ENCODE measurements at places on chromosomes 1 and 21.

GRCh38 chr1:100290291-100290690 lies 24.3 kb downstream of the RTCA start:
- no peak for DNase-seq

GRCh38 chr1:224733027-224733911 lies 117.2 kb downstream of the CNIH3 start:
- no peak for DNase-seq

- DNase-seq: no peak
Observed at GRCh38 chr1:68049941-68050878, at the start of gene DIRAS3. Gene DIRAS3, minus strand, starts transcription at chr1:68050627. Its CDS starts 3,330 bp downstream, at chr1:68047297.

- DNase-seq: no peak
Observed at GRCh38 chr1:163981500-163982030, 577.4 kb upstream of the PBX1 start.

DNA sequence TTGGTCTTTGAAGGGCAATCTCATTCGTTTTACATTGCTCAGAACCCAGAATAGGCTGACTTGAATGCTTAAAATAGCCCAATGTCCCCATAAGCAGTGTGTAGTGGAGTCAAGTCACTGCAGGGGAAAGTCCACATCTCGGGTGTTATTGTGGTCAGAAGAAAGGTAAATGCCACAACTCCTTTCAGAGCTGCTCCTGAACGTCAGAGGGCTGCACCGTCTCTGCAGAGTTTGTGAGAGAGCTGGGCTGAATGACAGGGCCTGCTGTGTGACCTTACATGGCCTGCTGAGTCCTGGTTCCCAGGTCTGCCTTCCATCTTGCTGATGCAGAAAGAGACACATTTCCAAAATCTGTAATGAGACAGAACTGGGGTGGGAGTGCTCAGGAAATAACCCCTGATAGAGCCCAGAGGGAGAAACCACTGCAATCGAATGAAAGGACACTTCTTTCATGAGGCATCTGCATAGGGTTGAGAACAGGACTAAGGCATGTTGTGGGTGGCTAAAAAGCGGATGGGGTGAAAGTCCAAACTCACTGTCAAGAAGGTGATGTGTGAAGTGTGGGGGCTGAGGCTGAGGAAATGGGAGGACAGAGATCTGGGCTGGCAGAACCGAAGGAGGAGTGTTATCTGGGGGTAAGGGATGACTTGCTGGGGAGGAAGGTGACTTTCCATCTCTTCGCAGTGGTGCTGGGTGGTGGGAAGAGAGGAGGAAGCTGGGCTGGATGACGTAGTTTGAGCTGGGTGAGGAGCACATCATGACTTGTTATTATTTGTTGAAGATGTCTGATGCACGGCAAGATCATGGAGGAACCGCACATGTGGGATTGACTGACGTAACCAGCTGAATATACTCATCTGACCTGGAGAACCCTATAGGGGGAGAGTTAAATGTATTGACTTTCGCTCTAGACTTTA lies 33.7 kb downstream of the XCL2 start:
- DNase-seq: no peak

DNA sequence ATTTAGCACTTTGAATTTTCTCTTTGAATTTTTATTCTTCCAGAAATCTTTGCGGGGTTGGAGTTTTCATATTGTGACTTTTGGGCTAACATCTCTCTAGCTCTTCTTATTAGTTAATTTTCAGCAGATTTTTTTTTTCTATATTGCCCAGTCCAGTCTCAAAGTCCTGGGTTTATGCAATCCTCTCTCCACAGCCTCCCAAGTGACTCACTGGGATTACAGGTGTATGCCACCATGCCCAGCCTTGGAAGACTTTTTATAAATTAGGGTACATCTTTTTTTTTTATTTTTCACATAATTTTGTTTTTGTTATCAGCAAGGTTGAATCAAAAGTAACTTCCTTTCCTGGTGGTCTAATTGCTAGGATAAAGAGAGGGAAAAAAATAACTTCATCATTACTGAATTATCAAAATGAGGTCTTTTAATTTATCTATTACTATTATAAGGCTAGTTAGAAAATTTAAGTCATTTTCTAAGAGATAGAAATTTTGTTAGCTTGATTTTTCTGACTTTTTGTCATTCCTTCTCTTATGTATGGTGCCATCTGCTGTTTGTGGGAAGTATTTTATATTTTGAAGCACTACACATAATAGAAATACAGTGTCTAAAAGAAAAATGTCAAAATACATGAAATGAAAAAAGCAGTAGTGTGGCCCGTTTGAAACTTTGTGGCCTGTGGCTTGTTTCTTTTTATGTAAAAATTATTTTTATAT lies 273.4 kb upstream of the CACYBP start:
- no peak for DNase-seq

GRCh38 chr21:35381743-35382310 lies 332.7 kb upstream of the RUNX1 start:
- DNase-seq: no peak

- DNase-seq: no peak
Observed at GRCh38 chr1:33684396-33685179, 179.3 kb upstream of the HMGB4 start.

DNA sequence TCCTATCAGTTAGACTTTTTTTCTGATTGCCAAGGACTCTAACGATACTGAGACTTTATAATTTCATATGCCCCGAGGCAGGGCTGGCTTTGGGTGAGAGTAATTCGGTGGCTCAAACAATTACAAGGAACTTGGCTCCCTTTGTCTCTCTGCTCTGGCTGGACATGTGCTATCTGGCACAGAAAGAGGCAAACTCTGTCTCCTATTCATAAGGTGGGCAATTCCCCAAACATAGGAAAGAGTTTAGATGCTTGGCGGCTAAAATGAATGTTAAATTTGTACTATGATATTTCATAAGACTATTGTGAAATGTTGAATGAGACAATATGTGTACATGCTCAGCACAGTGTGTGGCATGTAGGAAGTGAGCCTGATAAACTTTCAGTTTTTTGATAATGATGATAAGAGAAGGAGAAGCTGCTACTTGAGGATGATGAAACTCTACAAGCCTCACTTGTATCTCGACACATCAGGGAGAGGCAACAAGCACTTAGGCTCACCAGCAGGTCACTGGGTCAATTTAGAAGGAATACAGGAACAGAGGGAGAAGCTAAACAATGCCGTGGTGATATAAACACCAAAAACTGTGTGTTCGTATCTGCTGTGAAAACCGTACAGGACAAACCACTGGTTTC lies 12.6 kb upstream of the NTPCR start:
- DNase-seq: no peak

- DNase-seq: no peak
Observed at GRCh38 chr1:244447552-244447951, 4.2 kb downstream of the ADSS2 start.

DNA sequence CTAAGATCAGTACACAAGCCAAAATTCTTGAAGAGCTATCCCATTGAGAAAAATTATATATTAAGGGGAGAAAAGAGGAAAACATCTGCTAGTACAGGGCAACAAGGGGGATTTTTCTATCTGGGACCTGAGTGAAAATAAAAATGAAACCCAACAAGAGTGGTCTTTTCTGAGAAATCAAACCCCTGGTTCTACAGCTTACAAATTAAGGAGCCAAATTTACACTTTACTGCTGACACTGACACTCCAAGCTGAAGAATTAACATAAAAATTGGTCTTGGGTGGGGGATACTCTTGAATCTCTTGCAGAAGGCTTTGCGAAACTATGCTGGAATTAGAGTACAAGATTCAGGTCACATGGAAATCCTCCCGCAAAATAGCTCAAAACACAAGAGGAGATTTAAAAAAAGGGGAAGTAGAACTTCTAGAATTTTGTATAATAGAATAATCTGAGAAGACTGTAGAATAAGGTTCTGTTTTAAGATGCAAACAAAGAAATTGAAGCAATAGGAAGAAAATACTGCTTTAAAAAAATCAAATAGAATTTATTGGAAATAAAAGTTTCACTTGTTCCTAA lies 32.1 kb upstream of the HSPA13 start:
- no peak for DNase-seq

DNA sequence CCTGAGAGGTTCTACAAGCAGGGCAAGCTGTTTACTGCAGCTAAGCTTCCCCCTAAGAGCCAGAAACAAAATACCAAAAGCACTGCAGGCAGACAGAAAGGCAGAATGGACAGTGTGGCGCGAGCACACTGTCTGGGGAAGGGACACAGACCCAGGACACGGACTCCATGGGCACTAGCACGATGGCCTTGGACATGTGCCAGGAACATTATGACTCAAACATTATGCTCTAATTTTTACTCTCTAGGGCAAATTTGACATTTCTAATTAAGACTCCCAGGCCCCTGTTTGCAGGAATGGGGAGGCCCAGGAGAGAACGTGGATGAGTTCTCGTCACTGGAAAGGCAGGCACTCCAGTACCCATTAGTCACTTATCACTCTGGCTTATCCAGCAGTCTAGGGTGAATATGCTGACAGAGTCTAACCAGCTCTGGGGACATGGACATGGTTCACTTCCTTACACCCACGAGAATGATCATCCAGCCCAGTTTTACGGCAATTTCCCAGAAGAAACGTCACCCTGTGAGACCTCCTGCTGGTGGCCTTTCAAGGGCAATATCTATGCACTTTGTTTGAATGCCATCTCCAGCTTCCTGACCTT lies 45.1 kb downstream of the CAPN8 start:
- DNase-seq: no peak

- DNase-seq: no peak
Observed at GRCh38 chr1:236149003-236149595, 6.8 kb downstream of the GPR137B start.

DNA sequence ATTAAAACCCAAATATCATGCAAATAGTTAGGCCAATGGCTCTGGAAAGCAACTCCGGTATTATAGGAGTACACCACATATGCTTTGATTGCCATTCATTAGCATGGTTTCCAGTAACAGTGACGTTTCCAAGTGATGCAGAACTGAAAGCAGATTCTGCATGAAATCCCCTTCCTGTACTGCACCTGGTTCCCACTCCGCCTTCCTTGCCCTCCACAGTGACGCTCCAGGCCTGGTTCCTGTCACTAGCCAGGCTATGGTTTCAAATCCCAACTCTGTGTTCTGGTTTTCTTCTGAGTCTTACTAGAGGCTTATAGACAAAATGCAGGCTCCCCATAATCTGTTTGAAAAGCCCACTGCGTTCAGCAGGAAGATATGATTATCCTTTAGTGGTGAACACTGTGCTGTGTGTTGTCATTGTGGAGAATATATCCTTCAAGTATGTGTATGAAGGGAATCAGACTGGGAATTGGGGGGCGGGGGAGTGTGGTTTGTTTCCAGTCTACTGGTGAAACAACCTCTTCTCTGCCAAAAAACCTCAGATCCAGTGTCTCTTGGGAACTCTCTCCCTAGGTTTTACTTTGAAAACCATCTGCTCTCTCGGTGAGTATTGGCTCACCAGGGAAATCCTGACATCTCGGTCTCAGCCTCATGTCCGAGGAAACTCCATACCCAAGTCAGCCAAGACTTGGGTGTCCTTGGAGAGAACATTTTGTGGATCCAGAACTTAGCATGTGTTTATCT lies 78.7 kb downstream of the TYW3 start:
- DNase-seq: peak; percentile 84

GRCh38 chr1:198669023-198669698 lies 30.3 kb downstream of the PTPRC start:
- DNase-seq: no peak

DNA sequence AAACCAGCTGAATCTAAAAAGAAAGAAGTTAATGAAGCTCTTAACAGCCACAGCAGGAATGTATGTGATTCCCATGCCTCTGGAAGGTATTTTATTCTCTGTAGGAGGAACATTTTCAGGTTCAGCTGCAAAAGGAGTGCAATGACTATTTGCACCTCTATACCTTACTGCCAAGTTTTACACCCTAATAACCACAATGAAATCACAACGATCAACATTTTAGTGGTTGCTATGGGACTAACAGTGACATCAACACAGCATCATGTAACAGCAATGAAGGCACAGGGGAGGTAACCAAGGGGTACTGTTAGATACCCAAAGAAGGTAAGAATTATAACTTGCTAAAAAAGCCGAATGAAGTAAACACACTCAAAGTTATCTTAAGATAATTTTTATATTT lies 116.3 kb upstream of the HP1BP3 start:
- DNase-seq: no peak

DNA sequence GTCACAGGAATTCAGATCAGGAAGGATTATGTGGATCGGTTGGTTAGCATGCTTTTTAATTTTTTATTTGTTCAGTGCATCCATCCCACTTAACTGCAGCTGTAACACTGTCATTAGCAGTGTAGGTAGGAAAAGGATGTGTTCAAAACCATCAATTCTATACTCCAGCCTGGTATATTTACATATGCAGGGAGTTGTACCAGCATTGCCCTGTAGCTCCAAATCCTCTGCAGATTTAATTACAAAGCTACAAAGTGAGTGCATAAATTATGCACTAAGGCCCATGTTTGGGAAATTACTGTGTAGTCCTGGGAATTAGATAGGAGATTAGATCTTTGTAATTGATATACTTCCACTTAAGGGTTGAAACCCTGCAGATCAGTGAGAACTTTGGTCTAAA lies 15.9 kb upstream of the OSBPL9 start:
- DNase-seq: no peak

GRCh38 chr1:22592919-22593790 lies 29.9 kb downstream of the EPHA8 start:
- DNase-seq: no peak

DNA sequence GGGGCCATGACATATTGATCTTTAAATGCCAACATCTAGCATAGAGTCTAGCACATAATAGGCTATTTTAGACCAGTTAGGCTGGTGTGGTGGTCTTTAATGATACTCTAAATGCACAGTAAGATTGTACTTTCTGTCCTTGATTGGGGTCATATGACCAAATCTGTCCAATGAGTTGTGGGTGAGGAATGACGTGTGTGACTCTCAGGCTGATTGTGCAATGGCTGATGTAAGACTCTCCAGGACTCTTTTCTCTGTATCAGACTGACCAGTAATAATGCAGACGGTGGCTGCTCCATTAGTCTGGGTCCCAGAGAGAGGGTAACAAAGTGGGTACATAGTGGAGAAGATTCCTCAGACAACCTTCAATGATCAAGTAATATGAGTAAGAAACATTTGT lies 541.6 kb upstream of the CAMK1G start:
- DNase-seq: no peak

DNA sequence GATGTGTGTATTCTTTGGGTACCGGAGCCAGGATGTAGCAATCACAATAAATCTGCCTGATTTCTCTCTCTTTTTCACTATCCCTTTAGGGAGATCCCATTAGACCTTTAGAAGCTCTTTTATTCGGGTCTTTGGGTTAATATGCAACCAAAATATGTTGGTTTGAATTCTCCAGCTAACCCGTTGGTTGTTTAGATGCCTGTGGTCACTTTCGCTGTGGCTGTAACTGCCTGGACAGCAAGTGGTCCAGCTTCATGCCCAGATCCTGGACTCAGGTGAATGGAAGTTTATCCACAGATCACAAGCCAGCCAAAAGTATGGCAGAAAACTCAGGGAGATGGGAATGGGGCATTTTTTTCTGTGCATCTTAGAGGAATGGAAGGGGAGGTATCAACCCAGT lies 12.3 kb downstream of the KAZN start:
- DNase-seq: no peak

GRCh38 chr1:156571919-156572662 lies at the start of gene IQGAP3:
Gene IQGAP3, minus strand, starts transcription at chr1:156572565. Its CDS starts 36 bp downstream, at chr1:156572529.
- peak; percentile 48 for DNase-seq

DNA sequence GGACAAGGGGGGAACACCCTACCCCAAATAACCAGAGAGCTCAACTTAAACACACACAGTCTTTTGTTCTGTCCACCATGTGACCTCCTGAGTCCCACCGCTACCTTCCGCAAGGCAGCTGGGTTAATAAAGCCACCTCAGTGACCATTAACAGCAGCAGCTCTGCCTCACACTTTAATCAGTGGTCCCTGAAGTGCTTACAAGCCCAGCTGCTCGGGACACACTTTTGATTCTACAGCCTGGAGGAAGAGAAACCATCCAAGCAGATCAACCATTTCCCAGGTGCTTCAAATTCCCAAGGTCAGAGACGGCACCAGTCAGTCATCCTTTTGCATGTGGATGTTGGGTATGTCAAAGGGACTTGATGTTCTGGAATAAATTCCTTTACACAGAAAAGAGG lies 70.1 kb downstream of the KCNJ15 start:
- no peak for DNase-seq
